Hematopoietic multipotent progenitor cell treated with erythropoietin and hydrocortisone succinate and interleukin-3 and kit ligand, for 8 days (in vitro differentiated cells): ENCODE measurements at places on chromosomes 4 and X.

DNA sequence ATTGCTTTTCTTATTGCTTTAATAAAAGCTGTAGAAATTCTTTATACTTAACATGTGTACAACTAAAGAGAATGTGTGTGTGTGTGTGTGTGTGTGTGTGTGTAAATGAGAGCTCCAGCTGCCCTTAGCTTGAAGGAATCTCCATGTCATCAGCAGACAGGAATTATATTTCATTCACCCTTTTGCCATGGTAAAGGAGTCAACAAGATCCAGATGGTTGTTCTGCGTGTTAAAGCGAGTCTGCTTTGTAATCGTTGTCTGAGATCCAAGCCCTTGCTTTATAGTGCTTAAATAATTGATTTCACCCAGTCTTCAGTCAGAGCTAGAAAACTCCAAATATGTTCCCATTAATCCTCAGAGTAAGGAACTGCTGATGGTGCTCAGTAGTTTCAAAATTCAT lies 285.5 kb downstream of the PDGFC start:
- DNase-seq = no peak

- peak; percentile 48 for DNase-seq
These were observed 1.4 kb downstream of the HGFAC start for GRCh38 chr4:3442959-3443749.

DNA sequence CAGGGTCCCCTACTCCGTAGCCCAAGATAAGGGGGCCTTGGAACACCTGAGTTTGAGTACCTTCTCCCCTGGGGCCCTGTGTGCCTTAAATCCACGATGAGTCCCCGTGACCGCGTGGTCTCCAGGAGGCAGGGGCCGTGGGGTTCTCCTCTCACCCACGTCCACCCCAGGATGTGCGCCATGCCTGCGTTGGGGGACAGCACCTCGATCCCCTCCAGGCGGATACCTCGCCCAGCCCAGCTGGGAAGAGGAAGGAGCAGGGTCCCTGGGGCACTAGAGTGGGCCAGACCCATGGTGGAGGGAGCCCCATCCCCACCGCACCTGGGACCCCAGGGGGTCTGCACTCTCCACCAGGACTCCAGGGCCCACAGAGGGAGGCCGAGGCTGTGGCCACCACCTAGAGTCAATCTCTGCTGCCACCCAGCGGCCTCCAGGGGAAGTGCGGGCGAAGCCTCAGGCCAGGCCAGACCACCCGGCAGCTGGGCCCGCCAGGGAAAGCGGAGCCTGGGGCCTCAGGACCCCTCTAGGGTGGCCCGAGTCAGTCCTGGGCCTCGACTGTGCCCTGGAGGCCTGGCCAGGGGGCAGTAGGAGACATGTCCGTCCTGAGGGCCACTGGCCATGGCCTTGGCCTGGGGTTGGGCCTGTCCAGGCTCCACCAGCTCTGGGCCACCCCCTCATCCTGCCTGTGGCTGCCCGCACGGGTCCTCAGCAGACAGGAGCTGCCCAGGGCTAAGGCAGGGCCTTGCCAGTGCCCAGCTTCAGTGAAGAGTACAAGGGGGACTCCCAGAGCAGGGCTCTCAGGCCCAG lies 55.0 kb downstream of the FAM53A start:
- DNase-seq = peak; percentile 60

- no peak for DNase-seq
These were observed 1383.3 kb upstream of the PCDH7 start for GRCh38 chr4:29336861-29337260.

DNA sequence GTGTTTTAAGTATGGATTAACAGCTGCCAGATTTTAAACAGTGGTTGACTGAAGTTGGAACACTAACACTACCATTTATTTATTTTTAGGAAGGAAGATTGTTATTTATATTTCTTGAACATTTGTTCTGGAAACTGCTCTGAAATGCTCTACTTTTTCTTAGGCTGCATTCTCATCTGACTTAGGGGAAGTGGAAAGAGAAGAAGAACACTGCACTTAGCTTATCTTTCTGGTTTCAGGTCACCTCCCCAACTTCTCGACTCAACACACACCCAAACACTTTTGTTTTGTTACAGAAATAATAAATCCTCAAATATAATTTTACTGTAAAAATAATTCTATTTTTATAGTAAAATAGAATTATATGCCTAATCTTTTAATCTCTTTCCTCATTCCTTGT lies 18.6 kb downstream of the BLTP1 start:
- DNase-seq = peak; percentile 26

DNA sequence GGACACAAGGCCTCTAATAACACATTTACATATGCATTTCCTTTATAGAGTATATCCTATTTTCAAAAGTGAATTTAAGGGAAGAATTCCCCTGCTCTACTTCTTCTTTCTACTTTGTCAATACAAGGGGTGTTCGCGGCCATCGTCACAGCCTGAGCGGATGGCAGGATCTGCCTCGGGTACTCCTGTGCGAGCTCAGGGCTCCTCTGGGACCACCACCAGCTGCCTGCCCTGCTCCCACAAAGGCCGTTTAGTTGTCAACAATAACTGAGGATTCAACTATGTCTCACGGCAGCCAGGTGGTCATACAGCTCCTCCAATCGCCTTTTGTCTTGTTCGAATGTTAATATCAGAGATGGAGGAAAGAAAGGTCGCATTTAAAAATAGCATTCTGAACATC lies 228.2 kb upstream of the TENM3 start:
- no peak for DNase-seq

DNA sequence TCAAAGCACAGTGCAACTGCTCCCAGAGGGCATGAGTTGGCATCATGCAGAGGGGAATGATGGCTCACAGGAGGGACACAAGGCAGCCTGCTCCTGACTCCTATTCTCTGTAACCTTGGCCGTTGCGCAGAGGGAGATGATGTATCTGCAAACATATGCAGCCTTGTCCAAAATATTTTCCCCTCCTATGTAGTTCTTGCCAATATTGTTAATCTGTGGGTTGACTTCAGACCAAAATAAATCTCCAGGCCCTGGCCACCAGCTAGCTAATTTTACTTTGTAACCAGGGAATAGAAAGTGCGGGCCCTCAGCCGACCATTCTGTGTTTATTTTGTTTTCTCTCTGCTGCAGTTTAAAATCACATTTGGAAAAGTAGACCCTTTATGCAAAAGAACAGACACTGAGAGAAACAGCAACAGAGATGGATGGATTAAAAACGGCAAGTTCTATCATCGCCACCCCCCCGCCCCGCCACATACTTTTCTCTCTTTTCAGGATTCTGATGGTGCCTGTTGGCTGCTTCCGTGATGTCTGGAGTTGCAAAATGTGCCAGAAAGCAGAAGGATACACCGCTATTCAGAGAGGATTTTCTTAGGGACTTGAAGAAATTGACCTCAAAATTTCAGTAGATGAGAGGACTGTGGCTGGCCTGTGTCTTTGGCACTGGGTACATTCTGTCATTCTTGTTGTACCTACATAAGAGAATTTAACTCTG lies 185.3 kb upstream of the BCOR start:
- DNase-seq = no peak

GRCh38 chr4:185165605-185166063 lies 22.6 kb downstream of the SLC25A4 start:
- DNase-seq = no peak

DNA sequence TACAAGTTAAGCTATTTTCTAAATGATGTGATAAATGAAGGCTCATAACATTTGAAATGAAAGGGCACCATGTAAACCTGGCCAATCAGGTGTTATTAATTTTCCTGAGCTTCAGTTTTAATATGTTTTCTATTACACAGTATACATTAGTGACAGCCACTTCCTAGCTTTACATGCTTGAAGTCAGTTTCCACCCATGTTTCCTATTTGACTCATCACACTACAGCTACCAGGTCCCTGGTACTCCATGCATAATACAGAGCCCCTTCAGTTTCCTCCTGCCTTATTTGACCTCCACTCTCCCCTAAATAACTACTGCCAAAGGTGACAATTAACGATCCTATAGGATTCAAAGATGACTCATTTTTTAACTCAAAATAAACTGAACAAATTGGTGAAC lies 18.3 kb downstream of the ZNF518B start:
- DNase-seq = no peak

- DNase-seq = no peak
These were observed 21.4 kb downstream of the PHEX start for GRCh38 chrX:22053481-22053880.

GRCh38 chr4:113540859-113541258 lies 220.7 kb downstream of the CAMK2D start:
- no peak for DNase-seq

DNA sequence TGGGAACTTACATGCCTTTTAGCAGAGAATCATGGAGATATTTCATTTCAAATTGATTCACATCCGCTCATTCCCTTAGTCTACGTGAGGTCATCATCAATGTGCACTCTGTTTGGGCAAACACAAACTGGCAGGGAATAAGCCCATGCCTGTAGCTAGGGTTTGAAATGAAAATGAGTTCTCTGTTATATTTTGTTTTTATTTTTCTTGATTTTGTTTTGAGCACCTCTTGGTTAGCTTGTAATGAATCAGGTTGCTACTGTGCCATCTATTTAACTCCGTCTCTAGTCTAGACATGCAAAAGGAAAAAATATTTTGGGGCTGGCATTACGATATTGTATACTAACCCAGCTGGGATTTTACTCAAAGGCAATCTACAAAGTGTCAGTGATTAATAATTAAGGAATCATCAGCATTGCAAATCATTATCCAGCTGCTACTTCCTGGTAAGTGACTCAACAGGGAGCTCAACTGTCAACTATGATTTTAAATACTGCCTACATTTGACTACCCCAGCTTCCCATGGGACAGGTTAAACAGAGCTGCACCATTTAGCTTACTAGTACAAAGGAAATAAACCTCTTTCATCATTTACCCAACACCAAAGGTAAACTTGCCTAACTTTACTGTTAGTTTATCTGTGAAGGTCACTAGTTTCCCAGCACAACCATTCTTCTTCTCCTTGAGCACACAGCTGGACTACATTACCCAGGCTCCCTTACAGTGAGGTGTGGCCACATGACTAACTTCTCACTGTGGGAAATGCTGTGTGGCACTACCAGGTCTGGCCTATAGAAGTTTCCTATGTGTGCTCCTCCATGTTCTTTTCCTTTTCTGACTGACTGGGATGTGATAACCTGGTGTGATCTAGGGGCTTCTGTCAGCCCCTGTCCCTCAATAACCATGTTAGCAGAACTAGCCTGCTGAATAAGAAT lies 21.2 kb upstream of the TRPC5OS start:
- DNase-seq = peak; percentile 1

DNA sequence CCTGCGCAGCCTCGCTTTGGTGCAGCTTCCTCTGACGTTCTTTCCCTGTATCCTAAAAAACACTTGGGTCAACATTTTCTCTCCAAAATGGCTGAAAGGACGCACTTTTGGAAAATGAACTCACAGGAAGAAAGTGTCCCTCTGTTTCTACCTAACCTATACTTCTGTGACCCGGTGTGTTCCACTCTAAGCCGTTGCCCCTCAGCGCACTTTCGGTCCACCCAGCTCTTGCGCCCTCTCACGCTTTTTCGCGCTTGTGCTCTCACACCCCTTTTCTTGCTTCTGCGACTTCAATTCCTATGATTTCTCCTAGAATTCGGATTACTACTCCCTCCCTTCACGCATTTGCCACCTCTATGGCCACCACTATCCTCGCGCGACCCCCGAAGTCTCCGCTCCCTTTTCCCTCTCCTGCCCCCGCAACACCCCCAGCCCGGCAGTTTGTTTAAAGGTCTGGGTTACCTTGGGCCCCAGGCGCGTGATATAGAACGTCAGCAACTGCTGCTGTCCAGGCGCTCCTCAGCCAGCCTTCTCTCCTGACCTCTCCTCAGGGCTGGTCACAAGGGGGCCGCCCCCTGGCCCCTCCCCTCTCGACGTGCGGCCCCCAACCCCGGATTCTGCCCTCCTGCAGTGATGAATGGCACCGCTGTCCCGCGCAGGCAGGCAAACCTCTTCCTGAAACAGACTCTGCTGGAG lies at the start of gene USP51:
TSS of gene USP51 (minus strand) at position 535 of the 696 bp plus-strand sequence. CDS start 909 bp downstream, outside the sequence.
- DNase-seq = peak; percentile 10

- DNase-seq = no peak
These were observed 219.2 kb downstream of the RPA4 start for GRCh38 chrX:97102938-97103337.

DNA sequence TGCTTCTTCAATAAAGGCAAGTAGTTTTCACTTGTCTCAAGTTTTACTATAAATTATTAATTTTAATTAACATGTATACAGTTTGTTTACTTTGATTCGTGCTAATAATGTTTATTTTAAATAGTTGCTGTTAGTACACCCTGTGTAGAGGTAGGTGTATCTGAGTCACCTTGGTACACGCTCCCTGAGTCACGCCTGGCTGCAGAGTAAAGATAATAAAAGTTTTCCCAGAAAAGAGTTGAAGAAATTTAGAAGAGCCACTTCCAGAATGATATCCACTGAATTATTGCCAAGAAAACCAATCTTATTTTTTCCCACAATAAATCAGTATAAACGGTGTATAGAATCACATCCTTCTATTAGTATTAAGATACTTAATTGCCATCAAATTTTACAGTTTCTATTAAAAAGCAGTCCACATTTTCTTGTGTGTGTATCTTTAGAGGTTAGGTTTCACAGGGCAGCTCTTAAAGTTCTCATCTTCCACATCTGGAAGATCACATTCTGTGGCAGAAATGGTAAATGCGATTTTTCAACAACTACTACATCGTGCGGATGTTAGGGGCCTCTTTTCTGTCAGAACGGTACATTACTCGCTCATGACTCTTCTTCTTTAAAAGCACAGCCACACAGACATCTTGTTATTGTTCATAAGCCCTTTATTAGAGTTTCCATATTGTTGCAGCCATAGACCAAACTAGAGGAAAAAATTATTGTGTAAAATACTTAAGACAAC lies 55.4 kb downstream of the HADH start:
- DNase-seq = peak; percentile 9

DNA sequence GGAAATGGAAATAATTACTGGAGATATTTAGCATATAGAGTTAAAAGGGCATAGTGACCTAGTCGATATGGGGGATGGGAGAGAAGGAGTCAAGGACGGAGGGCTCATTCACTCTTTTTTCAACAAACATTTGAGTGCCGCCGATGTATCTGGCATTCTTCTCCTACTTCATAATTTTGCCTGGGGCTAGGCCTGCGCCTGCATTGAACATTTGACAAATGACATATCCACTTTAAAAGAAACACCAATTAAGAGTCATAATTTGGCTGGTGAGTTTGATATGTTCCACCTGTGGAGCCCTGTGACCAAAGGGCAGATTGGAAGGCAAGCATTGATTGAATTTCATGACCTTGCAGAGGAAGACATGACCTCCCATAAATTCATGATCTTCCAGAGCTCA lies 2.6 kb upstream of the GPC3 start:
- no peak for DNase-seq

DNA sequence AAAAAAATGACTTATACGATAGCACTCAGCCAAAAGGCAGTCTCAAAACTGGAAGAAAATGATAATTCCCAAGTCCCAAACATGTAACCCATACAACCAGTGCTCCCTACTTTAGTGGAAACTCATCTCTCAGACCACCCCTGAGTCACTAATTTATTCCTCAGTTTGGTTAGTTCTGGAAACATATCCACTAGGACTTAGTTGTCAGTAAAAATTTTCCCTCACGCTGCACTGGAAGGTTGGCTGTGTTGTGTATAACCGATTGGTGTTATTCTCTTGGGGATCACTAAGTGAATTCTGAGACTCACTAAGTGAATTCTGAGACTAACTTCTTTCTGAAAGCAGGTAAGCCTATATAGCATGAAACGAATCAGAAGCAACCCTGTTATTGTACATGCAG lies 48.5 kb upstream of the GAB1 start:
- no peak for DNase-seq

GRCh38 chrX:39245024-39245423 lies 443.8 kb downstream of the MID1IP1 start:
- no peak for DNase-seq

GRCh38 chr4:24884902-24885301 lies 27.9 kb downstream of the CCDC149 start:
- DNase-seq = no peak
